ENCODE measurements at places on chromosomes 2 and 18.
A peak's percentile ranks its signal among the peaks of the same experiment; 100 is the strongest.

DNA sequence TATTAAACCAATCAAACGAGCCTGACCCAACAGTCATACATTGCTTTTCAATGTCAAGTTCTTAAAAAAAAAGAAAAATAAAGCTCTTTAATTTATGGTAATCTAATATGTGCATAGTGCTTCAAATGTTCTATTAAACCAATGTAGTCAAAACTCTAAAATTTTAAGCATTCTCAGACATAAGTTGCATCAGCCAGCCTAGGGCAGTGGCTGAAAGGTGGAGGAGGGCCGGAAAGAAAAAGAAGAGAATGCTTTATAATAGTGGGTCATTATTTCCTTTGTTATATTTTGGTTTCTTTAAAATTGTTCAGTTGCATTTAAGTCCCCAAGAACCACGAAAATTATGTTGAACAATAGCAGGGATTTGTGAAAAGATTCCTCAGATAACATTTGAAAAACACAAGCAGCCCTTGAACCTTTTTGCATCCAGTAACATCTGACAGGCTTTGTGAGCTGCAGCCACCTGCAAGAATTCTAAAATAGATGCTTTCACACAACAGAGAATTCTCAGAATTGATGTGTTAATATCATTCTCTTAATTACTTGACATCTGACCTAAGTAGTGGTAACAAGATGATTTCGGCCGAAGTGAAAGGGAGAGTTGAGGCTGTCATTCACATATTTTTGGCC, 252.1 kb downstream of the CDCA7 start:
- DNase-seq, result no peak

DNA sequence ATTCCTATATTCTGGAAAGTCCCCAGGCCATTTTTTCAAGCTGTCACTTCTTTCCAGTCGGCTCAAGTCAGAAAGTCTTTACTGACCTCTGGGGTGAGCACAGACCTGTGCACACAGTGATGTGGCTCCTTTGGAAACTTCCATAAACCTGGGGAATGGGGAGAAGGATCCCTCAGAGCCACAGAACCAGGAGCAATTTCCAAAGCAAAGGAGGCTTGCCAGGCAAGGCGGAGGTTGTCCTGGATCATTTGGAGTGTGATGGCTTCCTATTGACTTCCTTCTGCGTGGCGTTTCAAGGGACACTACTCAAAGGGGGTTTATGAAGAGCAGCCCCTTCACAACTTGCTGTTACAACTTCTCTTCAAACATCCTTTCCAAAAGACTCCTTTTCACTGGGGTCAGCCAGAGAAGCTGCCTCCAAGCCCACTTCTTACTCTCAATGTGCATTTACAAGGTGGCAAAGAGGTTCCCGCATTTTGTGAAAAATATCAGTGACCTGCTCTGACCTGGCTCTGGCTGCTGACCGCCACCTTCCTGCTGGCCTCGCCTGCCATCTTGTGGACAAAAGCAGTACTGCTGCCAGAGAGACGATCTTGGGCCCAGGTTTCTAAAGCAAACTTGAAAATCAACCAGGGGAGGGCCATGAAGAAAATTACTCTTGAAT, 18.2 kb upstream of the TMEM247 start:
- DNase-seq, result peak; percentile 77

DNA sequence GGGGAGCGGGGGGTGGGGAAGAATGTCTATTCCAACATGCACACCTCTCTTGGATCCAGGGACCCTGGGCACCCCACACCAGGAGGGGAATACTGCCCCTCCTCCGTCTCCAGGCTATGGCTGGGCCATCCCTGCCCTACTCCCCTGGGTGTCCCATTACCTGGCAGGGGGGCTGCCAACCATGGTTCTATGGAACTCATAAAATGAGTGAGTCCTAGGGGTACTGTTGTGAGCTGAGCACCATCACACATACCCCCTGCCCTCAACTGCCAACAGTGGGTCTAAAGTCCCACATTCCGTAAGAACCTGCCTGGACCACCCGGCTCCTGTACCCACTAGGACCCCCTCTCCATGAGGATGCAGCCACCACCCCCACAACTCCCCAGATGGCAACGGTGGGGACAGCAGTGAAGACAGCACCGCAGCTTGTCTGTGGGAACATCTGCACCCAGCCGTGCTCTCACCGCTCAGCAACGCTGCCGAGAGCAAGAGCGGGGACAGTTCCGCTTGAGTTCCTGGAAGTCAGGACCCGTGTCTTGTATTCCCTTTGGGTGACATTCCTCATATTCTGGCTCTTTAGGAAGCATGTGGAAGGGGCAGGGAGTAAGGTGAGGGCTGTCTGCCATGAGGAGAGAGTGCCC, 41.5 kb downstream of the BIN1 start:
- no peak for DNase-seq

- DNase-seq, result peak; percentile 11
Measured at GRCh38 chr2:30026091-30027055, 105.0 kb upstream of the ALK start.

DNA sequence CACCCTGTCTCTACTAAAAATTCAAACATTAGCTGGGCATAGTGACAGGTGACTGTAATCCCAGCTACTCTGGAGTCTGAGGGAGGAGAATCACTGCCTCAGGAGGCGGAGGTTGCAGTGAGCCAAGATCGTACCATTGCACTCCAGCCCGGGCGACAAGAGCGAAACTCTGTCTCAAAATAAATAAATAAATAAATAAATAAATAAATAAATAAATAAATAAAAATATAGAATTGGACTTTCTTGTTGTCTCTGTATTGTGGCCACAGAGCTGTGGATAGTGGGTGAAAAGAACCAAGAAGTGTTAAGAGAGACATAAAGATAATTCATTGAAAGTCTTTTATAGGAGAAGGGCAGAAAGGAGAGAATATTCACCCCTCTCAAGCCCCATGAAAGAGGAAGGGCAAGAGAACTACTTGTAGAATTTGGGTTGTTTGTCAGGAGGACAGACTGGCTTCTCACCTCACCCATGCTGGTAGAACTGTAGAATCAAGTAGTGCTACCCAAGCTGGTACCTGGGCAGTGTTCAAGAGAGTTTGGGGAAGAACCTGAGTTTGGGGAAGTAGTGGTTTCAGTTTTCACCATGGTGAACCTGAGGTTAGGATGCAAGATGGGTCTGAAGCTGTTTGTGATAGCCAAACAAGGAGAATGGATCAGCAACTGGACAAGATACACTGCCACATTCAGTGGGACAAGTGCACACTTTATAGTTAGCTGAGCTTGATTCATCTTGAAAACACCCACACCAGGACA, 256.5 kb downstream of the CD226 start:
- no peak for DNase-seq

- no peak for DNase-seq
Measured at GRCh38 chr2:241676665-241677064, 9.9 kb downstream of the DTYMK start.

DNA sequence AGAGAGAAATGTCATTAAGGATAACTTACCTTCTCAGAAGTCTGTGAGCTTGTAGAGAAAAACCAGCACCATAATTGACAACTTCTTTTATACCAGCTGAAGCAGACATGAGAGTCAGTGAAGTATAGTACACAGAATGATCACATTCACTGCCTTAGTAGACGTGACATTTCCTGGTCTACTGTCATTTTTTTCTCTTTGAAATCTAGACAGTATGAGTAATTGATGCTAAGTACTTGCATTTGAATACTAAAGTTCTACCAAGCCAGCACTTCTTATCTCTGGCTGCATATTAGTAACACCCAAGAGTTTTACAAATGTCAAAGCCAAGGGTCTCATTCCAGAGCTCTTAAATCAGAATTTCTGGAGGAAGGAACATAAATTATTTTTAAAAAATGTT, 25.4 kb upstream of the ACADL start:
- DNase-seq, result no peak

DNA sequence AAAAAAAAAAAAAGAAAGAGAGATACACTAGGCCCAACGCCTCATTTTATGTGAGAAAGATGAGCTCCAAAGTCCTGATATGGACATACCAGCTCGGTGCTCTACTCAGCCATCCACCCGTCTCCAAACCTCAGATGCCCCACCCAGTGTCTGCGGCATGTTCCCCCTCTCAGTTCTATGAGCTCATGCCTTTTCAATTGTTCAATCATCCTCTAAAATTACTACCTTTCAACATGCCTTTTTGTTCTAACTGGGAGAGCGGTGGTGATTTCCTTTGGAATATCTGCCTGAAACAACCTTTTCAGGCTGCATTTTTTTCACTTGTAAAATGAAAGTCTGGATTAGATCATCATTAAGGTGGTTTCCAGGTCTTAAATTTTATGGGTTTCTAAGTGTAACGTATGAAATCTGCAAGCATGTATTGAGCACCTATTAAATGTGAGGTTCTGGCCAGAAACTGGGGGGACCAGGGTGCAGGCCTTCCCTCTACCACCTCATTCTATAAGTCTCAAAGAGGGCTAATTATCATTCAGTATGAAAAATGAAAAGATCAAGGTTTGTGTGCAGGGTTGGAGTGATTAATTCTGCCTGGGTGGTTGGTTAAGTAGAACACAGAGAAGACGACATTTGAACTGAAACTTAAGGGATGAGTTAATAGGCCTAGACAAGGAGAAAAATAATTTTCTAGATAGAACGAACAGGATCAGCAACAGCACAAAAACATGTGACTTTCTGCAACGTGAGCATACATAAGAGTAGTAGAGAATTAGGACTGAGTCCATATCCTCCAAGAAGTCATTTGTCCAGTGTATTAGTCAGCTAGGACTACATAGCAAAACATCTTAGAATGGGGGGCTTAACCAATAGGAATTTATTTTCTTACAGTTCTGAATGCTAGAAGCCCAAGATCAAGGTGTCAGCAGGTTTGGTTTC, 87.4 kb upstream of the GLS start:
- DNase-seq, result peak; percentile 34

- no peak for DNase-seq
Measured at GRCh38 chr2:190717764-190718651, 69.1 kb downstream of the NAB1 start.

GRCh38 chr2:100840519-100840918, 20.6 kb downstream of the NPAS2 start:
- no peak for DNase-seq

DNA sequence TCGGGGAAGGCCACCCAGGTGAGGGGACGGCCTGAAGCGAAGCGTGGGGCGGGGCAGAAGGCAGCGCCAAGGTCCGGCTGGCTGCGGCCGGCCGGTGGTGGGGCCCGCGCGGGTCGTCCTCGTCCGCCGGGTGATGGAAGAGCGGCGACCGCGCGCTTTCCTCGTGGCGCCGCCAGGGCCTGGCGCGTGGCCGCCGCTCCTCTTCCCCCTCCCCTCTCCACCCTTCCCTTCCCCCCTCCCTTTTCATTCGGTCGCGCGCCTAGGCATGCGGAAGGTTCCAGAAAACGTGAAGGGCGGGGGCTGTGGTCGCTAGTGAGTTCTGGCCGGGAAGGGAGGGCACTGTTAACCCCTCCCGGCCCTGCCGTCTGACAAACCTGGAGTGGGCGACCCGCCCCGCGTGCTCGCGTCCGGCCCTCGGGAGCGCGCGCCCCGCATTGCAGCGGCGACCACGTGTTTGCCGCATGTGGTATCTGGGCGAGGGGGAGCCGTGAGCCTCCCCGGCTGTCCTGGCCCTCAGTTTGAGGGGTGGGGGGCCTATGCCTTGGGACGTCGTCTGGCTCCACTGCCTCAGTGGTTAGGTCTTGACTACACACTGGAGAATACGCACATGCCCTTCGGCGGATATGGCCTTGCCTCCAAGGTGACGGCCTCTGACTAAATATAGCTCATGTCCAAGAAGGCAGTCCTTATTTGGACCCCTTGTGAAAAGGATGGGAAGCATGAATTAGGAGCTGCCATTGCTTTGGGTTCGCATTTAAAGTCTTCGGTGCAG, 579 bp downstream of the MAT2A start:
- DNase-seq, result peak; percentile 73

- no peak for DNase-seq
Measured at GRCh38 chr2:28403370-28403956, 10.8 kb downstream of the FOSL2 start.

DNA sequence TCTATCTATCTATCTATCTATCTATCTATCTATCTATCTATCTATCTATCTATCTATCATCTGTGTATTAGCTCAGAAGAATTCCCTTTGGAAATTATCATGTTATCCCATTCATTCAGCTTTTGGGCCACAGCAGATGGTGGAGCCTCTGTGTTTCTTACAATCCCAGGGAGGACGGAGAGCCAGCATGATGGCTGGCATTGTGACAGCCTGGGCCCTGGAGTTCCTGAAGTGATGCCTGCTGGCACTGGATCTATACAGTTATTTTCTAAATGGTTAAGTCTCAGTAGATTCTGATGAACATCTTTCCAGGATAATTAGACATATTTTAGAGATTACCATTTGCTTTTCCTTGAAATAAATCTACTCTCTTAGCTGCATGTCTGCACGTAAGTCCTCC, 385.4 kb upstream of the NXPH2 start:
- DNase-seq, result no peak

DNA sequence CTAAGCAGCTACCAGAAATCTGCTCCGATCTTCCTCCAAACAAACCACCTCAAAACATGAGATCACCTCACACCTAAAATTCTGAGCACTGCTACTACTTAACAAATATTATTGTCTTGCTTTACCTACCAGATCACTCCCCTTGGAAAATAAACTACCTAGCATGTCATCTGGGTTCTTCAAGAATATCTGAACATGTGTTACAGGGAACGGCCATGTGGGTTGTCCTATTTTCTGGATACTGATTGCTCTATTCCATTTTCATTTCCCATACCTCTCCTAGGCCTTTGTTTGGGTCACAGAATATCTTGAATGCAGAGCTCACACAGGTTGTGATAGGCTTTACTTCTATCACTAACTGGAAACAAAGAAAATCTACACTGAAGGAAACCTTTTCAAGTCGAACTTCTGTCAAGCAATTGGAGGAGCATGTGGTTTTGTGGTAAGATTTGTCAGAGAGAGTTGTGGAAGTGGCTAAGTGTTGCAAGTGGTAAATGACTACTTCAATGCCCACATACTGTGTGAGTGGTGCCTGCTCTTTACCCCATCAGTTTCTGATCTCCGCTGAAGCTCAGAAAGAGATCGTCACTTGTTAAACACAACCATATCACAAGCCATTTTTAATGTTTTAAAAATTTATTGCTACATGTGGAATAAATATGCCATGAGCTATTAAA, 739.1 kb upstream of the ZEB2 start:
- peak; percentile 87 for DNase-seq

- DNase-seq, result peak; percentile 4
Measured at GRCh38 chr2:58106896-58107295, 60.3 kb downstream of the VRK2 start.

DNA sequence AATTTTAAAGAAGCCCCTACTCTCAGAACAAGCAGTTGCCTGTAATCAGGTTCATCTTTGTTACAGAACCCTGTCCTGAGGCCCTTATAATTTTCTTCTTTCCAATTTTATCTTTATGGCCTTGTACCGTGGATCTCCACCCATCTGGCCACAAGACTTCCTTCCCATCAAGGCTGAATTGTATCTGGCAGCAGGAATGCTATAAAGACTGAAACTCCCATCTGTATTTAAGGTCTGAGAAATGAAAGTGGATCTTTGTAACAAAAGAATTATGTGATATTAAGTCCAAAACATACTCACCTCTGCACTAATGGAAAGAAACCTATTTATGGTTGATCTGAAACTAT, 91.8 kb downstream of the METTL8 start:
- no peak for DNase-seq
